ENCODE measurements at places on chromosomes 11 and 22.

DNA sequence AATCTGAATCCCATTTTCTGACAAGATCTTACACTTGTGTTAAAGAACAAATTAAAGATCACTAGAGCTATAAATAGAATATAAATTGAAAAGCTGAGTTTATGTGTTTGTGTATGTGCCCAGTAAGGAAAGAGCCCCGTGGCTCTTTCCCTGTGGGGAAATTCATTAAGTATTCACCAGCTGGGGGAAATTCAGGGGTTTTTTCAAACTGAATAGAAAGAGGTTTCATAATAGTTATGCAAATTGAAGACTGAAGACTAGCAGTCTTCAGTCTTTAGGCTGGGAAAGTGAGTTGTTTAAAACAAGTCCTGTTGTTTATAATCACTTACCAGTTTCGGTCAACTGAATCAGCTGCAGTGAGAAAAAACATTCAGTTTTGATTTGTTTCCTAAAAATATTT lies 11.3 kb upstream of the MS4A7 start:
- no peak for DNase-seq

GRCh38 chr22:49763696-49764095 lies 64.0 kb downstream of the BRD1 start:
- no peak for DNase-seq

- no peak for DNase-seq
Observed at GRCh38 chr11:116515664-116516184, 257.1 kb downstream of the BUD13 start.

DNA sequence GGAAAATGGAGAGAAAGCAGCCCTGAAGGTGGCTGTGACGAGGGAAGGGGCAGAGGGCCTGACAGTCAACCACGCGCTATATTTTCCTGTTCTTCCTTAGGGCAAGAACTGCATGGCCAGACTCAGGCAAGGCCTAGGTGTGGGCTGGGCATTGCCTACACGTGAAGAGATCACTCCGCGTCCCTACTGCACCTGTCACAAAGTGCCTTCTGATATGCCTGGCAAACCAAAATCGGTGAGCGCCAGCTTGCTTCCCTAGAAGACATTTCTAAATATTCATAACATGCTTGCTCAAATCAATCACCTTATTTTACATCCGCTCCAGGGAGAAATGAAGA lies 6.3 kb downstream of the TMEM121B start:
- DNase-seq, result no peak

DNA sequence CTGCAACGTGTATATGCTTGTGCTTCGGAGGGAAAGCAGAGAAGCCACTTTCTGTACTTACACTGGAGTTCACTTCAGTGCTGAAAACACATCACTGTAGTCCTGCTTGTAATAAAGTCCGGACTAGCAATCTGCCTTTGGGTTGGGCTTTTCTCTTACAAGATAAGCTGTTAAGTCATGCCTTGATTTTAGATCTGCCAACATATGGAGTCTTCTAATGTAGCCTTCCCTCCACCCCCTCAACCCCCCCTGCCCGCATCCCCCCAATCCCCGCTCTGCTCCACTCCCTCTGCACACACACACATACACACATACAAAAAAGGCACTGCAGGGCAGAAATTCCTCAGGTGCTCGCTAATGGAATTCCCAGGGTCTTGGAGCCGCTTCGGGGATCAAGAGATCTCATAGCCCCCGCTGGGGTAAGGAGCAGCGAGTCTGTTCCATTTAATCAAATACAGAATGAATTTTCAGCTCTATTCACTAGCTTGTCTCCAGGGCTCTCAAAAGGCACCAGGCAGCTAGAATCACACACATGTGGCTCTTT lies 3.4 kb downstream of the CDON start:
- DNase-seq, result no peak

DNA sequence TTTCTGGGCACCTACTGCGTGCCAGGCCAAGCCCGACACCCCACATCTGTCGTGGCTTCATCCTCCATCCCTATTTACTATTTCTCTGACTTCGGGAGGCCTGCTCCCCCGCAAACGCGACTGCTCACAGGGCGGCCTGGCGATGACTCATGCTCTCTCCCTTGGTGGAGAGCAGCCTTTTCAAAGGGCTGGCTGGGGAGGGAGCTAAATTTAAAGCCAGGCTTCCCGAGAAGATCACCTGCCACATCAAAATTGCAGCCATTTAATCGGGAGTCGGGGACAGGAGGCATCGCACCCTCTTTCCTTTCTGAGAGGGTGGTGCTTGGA lies 24.9 kb upstream of the SHISAL1 start:
- DNase-seq, result peak; percentile 66

GRCh38 chr11:70490723-70491558 lies 92.6 kb downstream of the CTTN start:
- DNase-seq, result no peak

- DNase-seq, result no peak
Observed at GRCh38 chr11:28963187-28963586, 855.0 kb downstream of the METTL15 start.

DNA sequence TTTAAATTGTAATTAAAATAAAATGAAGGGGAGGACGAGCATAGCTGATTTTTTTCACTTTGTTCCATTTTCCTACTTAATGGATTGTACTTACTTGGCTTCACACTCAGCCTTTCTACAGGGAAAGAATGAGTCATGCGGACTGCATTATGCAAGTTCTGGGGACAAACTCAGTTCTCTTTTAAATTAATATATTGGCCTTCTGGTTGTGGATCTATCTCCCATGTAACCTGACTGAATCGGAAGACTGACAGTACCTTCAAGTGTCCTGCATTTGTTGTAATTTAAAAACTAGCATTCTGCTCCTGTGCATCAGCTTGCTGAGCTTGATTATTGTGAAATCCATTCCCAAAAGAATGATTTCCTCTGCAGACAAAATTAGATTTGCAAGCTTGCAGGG lies 12.2 kb downstream of the OR8D1 start:
- DNase-seq, result no peak

GRCh38 chr11:10002221-10002620 lies 291.8 kb downstream of the SBF2 start:
- no peak for DNase-seq

DNA sequence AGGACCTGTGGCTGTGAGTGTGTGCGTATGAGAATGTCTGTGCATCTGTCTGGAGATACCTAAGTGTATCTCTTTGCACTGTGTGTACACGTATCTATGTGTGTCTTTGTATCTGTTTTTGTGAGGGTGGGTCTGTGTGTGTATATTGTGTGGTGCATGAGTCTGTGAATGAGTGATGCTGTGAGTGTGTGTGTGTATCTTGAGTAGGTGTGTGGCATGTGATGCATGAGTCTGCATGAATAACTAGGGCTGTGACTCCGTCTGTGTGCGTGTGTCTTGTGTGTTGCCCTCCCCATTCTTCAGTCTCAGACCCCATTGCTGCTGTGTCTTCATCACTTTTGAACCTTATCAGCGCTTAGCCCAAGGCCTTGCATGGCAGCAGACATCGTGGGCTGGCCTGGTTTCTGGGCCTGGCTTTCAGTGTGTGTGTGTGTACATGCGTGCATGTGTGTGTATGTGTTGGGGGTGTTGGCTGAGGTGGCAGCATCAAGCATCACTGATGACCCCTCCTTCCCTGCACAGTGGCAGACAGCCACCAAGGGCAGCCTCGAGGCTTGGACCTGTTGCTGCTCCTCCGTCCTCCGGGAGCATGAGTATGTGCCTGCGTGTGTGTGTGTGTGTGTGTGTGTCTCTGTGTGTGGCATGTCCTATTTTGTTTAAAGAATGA lies 1.4 kb downstream of the SGSM1 start:
- no peak for DNase-seq

- DNase-seq, result no peak
Observed at GRCh38 chr11:56705784-56706396, 7.0 kb downstream of the OR9G1 start.

- DNase-seq, result no peak
Observed at GRCh38 chr11:17719028-17719937, at the start of gene MYOD1. Gene MYOD1, plus strand, starts transcription at chr11:17719571. Its CDS starts 212 bp downstream, at chr11:17719783.

- DNase-seq, result no peak
Observed at GRCh38 chr11:70059971-70060370, 18.1 kb upstream of the ANO1 start.

GRCh38 chr11:111012491-111012890 lies 233.0 kb upstream of the POU2AF2 start:
- DNase-seq, result no peak

GRCh38 chr11:63001456-63001855 lies 14.2 kb downstream of the SLC22A8 start:
- DNase-seq, result no peak

GRCh38 chr22:17397756-17398547 lies 28.7 kb downstream of the CECR2 start:
- no peak for DNase-seq

DNA sequence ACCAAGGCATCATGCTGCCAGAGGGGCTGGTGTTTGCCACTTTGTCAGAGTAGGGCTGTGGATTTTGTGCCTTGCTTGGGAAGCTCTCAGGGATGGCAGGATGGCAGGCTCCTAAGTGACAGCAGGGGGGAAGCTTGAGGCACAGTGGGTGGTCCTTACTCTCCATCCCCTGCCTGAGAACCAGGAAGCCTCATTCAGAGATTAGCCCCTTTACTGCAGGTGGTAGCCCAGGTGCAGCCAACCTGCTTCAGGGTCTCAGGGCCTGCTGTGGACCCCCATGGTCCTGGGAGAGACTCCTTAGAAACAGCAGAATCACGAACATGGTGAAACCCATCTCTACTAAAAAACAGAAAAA lies 8.9 kb upstream of the ST3GAL4 start:
- no peak for DNase-seq

- no peak for DNase-seq
Observed at GRCh38 chr22:47561766-47562165, 799.3 kb downstream of the TBC1D22A start.

DNA sequence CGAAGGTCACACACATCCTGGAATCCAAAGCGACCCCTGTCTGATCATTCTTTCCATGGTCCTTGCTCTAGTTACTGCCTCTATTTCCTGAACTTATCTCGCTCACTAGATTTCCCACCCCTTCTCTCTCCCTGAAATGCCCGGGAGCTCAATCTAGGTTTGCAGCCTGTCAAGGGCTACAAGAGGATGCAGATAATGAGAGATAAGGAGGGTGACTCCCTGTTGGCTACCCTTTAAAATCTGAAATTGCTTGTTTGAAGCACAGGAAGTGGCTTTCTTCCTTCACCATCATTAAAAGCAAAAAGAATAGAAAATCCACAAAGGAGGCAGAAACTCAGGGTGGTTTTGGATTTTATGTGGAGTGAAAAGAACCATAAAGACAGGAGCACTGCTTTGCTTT lies 13.0 kb upstream of the FLI1 start:
- DNase-seq, result no peak

GRCh38 chr22:46589871-46590271 lies 30.3 kb upstream of the GRAMD4 start:
- no peak for DNase-seq

DNA sequence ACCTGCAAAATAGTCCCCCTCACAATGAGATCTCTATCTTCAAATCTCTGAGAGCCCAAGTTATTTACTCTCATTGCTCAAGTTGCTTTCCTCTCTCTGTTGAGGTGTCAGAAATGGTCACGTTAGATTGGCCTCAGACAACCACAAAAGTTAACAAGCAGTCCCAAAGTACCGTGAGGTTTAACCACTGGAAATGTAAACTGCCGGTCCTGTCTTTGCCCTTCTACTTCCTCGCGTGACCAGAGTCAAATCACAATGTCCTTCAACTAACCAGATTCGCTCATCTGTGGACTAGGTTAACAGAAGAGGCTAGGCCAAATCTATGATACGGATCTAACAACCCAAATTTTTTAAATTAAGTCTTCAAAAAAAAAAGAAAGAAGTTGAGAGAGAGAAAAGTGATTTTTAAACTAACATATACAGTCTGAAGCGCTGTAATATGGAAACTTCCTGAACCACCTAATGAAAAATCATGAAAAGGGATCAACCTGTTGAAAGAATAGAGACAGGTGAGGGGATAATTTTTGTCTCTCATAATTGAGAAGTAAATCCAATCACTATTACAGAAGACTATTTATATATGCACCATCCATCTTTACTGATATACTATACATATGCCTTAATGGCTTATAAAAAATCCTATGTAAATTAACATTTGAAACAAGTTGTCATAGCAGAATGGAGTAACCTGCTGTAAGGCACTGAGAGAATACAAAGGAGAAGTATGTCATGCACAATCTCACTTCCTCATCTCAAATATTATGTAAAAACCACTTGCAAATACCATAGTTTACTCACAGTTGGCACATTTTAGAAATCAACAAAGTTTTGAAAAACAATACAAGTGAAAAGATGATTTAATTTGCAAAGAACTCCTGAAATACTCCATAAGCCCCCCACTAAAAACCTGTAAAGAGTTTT lies 3.3 kb upstream of the JAML start:
- DNase-seq, result no peak

- no peak for DNase-seq
Observed at GRCh38 chr11:96624126-96624525, 234.3 kb downstream of the JRKL start.

- DNase-seq, result no peak
Observed at GRCh38 chr11:18632841-18633240, 1.3 kb downstream of the SPTY2D1 start.

- no peak for DNase-seq
Observed at GRCh38 chr11:27626269-27626937, 73.9 kb downstream of the BDNF start.

DNA sequence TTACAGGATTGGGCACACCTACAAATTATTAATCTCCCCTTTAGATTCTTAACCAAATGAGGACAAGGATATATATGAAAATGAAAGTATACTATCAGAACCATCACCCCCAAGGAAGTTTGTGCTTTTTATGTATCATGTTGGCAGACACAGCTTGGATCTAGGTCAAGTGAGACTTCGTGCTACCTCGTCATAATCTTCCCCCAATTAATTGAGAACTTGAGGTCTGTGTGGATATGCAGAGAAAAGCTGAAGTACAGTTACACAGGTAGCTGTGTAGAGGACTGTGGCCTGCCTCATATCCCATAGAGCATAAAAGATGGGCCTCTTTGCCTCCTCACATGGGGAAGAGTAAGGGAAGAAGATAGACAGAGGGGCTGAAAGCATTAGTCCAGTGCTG lies 45.6 kb downstream of the DNHD1 start:
- DNase-seq, result no peak

DNA sequence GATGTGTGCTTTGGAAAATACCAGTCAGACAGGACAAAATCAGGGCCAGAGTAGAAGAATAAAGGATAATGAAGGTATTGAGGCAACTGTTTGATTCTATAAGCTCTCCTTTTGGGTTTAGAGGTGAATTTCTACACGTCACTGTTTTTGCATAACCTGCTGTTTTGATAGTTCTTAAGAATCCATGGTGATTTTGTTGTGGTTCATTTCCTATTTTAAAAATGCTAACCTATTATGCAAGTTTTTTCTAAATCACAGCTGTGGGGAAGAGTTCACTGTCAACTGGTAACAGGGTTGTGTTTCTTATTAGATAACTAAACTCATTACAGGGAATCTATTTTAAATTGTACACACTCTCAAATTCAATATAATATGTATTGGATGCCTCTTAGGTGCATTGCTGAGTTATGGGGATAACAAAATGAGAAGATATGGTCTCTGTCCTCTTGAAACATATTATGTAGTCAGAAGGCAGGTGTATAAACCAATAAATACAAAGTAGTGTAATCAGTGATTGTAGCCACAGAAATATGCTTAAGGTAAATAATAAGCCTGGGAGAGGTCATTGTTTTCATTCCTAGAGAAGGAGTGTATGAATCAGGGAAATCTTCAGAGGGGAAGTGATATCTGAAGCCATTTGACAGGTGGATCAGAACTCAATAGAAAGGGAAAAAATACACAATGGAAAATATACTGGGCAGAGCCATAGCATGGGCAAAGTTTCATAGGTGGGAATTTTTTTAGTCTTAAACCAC lies 192.5 kb downstream of the FAT3 start:
- no peak for DNase-seq

Measured in SW480 (cell line).